ENCODE measurements at places on chromosomes 2 and 18.

GRCh38 chr2:59909147-59909546, 644.3 kb downstream of the BCL11A start:
- DNase-seq = no peak

- DNase-seq = no peak
Observed at GRCh38 chr18:23585897-23586248, 433 bp downstream of the NPC1 start.

DNA sequence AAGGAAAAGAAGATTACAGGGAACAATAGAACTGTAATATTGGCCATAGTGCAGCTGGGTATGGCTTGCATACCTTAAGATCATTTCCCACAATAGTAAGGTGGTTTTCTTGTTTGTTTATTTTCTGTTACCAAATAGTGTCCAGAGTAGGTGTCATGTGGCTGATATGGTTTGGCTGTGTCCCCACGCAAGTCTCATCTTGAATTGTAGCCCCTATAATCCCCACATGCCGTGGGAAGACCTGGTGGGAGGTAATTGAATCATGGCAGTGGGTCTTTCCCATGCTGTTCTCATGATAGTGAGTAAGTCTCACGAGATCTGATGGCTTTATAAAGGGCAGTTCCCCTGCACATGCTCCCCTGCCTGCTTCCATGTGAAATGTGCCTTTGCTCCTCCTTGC, 190.1 kb downstream of the ICOS start:
- no peak for DNase-seq

DNA sequence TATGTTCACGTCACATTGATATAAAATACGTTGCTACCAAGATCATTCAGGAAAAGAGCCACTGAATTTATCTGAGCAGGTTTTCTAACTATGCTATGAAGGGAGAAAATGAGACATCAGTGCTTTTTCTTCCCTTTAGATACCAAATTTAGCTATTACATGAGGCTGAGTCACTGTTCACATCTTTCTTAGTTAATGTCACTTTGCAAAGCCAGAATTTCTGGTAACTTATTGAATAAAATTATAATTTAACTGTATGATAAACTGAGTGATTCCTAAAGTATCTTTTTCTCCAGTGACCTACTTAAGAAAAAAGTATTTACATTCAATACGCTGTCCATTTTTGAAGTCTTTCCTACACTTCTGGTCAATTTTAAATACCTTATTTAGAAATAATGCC, 22.7 kb downstream of the C1D start:
- DNase-seq = no peak

- no peak for DNase-seq
Observed at GRCh38 chr18:73791081-73791480, 356.6 kb downstream of the FBXO15 start.

- DNase-seq = peak; percentile 39
Observed at GRCh38 chr2:184730288-184730687, 132.0 kb downstream of the ZNF804A start.

GRCh38 chr2:172288603-172289002, 138.8 kb upstream of the ITGA6 start:
- DNase-seq = peak; percentile 24

GRCh38 chr2:168639018-168639417, 163.4 kb upstream of the NOSTRIN start:
- no peak for DNase-seq

DNA sequence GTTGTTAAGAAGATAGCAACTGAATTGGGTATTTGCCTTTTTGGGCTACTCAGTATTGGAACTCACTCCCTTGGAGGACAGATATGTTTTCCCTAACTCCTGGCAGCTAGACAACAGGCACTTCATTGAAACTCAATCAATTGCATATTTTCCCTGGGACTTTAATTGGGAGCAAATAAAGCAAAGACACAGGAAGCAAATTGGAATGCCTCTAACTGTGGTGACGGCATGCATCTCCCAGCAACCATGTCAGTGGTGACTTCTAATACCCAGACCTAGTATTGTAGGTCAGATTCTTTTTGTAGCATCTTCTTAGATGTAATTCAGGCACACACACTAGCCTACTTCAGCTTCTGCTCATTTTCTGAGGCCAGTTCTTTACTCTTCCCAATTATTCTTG, 164.2 kb upstream of the SETBP1 start:
- DNase-seq = no peak

DNA sequence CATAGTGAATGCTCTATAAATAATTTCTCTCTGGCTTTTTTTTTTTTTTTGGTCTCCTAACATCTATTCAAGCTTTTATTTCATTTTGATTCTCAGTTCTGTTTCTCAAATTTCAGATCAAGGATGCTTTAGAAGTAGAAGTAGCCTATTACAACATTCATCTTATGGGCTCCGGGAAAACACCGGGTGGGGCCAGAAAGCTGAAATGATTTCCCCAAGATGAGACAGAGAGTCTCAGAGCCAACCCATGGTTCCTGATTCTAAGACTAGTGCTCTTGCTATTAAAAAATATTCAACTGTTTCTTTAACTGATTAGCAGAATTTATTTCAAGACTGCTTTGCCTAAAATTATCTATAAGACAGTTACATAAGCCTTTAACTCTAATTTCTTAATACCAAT, 147.2 kb upstream of the CCDC68 start:
- no peak for DNase-seq

DNA sequence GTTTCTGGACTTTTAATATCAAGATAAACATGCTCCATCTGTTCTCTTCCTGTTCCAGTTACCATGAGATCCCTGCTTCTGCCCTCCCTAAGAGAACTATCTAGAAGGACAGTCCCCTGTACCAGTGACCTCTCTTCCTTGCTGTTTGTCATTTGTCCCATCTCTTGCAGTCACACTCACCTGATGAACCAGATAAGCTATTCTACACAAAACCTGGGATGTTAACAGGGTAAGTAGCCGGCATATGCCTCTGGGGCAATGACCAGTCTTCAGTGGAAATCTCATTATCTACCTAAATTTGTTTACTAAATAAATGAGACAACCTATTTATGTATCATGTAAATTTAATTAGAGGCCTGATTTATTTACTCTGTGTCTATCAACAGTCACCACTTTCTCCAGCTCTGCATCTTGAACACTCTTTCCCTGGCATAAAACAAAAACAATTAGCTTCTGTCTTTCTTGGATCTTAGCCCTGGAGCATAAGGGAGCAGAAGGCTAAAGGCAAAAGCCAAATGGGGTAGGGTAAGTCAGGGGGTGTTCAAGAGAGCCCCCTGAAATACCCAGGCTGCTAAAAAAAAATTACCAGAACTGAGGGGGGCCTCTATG, 337.7 kb downstream of the ALK start:
- no peak for DNase-seq

GRCh38 chr2:46042207-46042637, 255.0 kb upstream of the EPAS1 start:
- no peak for DNase-seq

Measured in RPMI8226 (cell line).